ENCODE measurements at places on chromosomes 7 and 10.
A peak's percentile ranks its signal among the peaks of the same experiment; 100 is the strongest.

DNA sequence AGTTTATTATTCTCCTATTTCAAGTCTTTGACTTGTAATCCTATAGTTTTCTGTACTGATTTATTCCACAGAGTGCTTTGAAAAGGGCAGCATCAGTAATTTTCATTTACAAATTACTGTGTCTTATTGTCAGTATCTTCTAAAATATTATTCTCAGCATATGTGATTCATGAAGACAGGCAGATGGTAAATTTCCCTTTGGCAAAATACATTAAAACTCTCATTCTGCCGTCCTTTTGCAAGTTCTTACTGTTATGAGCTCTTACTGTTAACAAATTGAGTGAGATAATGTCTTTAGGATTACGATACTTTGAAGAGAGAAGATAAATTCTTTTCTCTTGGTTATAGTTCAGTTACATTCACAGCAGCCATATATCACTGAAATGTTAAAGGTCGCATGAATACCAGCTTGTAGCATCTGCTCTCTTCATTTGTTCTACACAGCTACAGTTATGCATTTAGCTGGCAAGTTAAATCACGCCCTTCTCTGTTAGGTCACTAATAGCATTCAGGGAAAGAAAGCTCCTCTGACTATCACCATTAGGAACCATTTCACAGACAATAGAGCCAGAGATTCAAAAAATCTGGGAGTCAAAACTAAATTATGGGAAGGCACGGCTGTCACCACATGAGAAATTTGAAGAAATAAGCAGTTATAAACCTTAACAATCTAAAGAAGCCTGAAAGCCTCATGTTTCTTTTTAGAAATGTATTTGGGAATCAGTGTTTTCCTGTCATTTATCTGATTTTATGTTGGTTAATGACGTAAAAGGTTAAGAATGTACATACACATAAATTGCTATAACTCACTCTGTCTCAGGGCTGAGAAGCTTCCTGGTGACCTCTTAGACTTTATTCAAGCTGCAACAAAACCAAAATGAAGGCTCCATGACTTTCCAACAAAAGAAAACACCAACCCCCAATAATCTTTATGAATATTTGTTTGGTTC lies 109.6 kb upstream of the SP4 start:
- DNase-seq, result peak; percentile 88

DNA sequence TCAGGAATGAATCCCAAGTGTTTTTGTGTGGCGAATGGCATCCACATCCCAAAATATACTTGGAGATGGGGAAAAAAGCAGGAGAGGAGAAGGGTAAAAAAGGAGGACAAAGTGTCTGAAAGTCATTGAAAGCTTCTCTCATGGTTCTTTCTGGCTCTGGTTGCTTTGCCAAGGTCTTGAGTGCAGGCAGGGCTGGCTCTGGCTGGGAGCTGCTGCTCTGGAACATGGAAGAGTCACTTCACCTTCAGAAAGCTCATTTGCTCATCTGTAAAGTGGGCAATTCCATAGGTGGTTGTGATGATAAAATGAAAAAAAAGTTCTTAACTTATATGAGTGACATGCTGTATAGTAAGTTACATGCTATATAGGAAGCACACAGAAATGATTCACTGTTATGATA lies 2.9 kb upstream of the PRSS2 start:
- DNase-seq, result no peak

GRCh38 chr10:130221456-130222375 lies 85.5 kb downstream of the GLRX3 start:
- no peak for DNase-seq

- no peak for DNase-seq
Observed at GRCh38 chr10:115653473-115653872, 560.3 kb downstream of the ATRNL1 start.

DNA sequence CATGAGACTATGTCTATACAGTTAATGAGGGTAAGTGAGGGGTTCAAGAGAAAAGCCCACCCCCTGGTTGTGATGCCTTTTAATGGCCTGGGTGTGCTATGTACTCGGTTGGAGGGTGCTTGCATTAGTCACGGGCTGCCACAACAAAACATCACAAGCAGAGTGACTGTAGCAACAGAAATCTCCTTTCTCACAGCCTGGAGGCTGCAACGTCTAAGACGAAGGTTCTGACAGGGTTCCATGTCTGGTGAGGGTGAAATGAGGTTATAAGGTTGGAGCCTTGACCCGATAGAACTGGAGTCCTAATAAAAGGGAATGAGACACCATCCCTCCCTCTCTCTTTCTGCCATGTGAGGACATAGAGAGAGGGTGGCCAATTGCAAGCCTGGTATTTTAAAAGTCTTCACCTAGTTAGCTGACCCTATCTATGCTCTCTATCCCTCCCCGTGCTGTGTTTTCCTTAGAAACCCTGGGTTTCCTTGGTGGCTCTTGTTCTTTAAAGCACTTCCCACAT lies 126.0 kb upstream of the GDF10 start:
- no peak for DNase-seq

GRCh38 chr10:102452672-102453340 lies 1.5 kb upstream of the C10orf95 start:
- DNase-seq, result no peak

- no peak for DNase-seq
Observed at GRCh38 chr10:31278279-31278941, 40.6 kb upstream of the ZEB1 start.

DNA sequence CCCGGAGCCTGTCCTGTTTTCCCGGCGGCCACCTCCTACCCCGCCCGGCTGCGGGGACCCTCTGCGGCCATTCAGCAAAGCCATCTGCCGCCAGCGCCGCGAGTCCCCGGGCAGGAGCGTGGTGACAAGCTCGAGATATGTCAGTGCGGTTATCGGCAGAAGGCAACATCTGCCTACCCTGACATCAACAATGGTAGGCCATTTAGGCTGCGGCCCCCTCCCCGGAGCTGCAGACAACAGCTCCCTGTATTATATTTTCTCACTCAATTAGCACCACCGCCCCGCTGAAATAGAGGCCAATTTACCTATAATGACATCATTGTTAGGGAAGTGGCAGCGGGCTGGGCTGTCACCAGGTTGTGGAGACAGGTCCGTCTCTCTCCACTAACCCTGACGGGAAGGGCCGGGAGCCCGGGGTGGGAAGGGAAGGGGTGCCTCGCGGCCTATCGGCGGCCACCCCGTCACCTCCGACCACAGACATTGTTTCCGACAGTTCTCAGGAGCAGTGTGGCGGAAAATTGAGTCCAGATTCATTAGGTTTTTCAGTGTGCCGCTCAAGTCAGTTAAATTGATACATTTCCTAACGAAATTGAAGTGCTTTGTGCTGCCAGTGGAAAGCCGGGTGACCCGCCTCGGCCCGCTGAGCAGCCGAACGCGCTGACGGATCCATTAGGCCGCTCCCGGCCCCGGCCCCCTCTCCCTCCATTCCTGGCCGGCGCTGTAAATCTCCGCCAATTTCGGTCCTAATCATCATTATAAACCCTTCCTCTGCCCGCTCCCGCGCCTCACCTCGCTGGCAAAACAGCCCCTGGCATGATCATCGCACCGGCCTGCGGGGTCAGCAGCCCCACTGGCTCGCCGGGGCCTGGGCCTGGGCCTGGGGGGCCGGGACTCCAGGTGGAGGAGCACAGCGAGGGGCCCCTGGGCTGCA lies 43.0 kb downstream of the UNCX start:
- peak; percentile 70 for DNase-seq

DNA sequence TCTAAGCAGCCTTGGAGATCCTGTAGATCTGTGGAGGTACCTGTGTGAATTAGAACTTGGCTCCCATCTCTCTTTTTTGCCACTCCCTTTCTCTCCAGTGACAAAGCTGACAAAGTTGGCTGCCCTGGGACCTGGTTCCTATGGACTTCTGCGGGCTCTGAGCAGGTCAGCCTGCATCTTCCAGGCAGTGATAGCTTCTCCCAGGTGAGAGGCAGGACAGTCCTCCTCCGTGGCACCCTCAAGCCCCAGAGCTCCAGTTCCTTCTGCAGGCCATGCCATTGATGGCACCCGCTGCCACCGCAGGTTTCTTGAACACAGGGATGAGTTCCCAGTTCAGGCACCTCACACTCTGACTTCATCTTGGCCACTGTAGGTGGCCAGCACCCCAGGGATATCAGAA lies 73.5 kb upstream of the GRB10 start:
- DNase-seq, result no peak

DNA sequence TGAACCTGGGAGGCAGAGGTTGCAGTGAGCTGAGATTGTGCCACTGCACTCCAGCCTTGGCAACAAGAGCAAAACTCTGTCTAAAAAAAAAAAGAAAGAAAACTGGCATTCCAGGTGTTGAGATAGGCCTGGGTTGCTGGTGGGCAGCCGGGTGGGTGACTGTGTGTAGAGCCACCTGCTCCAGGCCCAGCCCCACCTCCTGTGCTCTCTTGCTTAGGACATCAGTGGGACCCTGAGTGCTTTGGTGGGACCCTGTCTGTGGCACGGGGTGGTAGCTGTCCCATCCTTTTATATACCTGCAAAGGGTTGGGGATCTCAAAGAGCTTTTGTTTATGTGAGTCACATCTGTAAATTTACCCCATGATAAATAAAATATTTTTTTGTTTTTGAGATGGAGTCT lies 6.2 kb downstream of the PAOX start:
- DNase-seq, result no peak

DNA sequence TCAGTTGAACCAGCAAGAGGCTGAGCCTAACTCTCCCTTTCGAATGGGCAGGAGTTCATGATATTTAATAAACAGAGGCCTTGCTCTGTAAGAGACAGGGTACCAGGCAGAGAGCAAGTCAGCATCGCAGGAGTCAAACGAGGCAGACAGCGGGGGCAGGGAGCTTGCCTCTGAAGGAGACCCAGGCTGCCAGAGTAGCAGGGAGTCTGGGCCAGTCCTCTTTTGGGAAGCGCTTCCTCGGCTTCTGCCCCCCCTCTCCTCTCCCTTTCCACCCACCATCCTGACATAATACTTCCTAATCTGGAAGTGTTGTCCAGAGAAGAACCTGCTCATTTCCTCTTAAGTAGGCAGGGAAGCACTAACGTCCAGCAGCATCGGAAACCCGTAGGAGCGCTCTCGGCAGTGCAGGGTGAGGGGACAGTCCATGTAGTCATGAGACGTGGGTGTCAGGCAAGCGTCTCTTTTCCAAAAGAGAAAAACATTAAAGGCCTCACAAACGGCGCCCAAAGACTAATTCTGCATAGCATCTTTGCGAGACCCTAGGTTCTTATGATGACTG lies 171.1 kb downstream of the EGFR start:
- no peak for DNase-seq

DNA sequence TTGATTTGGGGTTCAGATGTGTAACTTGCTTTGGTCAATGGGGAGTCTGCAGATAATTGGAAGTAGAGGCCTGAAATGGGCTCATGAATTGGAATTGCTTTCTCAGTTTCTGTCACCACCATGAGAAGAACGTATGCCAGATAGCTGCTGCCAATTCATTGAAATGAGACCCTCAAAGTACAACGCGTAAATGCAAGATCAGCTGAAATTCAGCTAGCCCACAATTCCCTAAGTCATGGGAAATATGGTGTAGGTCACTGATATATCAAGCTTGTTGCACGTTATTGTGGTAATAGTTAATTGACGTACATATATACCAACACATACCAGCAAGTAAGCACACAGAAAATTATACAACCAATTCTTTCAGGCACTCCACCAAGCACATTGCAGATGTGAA lies 520.0 kb downstream of the NRG3 start:
- no peak for DNase-seq

DNA sequence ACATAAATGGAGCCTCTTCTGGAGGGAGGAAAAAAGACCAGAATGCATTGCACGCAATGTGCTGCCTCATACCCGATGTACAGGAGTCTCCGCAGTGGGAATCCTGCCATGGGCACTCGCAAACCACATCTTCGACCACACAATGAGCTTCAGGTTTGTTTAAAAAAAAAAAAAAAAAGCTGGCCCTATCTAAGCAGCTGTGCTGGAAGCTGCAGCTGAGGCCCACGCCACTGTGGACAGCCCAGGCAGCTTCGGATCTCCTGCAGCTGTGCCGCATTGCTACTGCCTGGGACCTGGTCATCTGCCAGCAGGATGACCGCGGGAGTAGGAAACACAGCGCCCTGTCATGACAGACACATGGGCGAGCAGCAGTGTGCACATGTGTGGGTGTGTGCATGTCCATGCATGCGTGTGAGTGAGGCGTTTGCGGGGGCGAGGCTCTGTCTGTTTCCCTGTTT lies 26.0 kb downstream of the EN2 start:
- no peak for DNase-seq

DNA sequence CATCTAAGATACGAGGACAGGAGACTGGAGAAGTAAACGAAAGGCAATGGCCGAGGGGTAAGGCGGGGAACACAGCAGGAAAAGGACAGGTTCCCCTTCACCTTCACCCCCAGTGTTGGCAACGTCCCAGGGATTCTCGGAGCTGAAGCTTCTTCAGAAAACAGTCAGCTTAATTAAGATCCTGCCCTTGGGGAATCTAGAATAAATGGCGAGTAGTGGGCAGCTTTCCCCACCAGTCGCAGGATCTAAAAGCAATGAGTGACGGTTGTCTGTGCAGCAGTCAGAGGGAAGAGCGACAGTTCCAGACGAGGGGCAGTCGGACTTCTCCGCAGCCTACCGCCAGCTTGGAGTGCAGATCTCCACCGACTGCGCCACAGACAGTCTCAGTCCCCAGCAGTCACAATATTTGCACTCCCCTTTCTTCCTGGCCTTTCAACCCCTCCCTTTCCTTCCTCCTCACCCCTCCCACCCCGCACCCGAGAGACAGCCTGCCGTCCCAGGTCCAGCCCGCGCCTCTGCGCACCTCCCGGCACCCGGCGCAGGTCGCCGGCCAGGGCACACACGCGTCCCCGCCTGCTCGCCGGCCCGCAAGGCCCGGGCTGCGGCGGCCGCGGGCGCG lies 10.9 kb upstream of the SP8 start:
- DNase-seq, result peak; percentile 84

- DNase-seq, result no peak
Observed at GRCh38 chr10:58833771-58834561, 321.3 kb downstream of the BICC1 start.

DNA sequence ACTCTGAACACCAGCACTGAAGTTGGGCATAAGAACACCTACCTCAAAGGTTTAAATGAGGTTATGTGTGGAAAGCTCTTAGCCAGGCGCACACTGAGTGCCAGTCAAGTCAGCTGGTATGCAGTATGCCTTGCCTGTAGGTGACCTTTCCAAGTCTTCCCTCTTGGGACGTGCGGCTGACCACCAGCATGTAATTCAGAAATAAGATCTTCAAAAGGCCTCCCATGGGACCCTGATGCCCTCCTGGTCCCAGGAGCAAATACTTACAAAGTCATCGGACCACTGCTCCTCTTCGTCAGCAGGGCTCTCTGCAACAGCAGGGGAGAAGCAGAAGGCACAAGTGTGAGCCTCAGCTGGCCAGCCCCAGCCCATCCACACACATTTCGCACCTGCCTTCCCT lies 40.8 kb downstream of the BLNK start:
- no peak for DNase-seq

- DNase-seq, result no peak
Observed at GRCh38 chr10:105170521-105170920, 529.4 kb downstream of the SORCS3 start.

Measured in NCI-H146 (cell line).